ENCODE measurements at places on chromosomes 12 and 14.

- no peak for DNase-seq
Measured at GRCh38 chr12:119378903-119379302, 44.4 kb downstream of the CCDC60 start.

DNA sequence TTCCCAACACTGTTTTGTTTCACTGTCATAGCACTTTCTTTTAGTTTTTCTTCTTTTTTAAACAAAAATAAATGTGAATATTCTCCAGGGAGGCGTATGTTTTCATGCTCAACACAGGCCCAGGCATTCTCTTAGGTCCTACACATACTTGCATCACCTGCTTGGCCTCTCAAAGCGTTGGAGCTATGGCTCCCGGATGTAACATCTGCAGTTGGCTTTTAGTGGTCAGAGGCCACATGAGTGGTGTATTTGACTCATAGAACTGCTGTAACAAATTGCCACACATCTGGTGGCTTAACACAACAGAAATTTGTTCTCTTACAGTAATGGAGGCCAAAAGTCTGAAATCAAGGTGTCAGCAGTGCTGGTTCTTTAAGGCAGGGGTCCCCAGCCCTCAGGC is 44.6 kb upstream of the VRK1 start:
- no peak for DNase-seq

DNA sequence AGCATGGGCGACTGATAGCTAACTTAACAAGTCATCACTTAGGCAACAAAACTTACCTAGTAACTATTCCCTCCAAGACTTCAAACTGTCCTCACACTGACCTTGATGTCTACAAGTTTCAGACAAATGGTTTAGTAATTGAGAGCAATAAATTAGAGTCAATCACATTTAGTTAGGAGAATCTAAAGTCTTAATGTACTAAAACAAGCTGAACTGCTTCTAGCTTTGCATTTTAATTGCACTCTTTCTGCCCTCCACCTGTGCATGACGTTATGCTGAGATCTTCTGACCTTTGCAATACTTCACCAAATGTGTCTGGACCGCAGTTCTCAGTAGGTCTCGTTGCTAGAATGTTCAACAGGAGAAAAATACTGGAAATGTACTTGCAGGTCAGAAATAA is 158.0 kb downstream of the PIK3C2G start:
- DNase-seq: no peak

DNA sequence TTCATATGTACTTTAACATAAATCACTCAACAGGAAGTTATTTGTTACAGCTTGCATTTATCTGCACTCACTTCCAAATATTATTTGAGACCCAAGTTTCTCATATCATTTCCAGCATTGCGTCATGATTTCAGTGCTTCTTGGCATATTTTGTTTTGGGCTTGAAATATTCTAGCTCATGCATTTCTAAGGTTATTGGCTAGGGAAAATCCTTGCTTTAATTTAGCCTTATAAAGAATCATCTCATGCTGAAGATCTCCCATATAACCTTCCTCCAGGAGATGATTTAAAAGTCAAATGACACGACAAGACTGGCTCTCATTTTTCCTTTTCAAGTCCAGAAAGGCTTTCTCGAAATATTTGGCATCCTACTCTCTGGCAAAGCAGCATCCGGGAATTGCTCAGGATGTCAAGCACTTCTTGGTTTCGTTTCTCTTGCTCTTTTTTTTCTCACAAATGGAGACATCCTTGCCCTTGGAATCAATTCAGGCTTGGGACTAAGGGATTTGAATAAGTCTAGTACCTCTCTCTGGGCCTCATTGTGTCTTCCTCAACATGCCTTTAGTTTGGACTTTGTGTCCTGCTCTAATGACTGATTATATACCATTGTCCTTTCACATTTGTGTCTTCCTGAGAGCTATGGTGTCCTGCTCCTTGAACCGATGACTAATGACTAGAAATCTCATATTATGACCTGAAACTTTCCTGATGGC is 295.0 kb downstream of the RMST start:
- no peak for DNase-seq

- DNase-seq: no peak
Measured at GRCh38 chr12:117933545-117933944, 35.2 kb downstream of the KSR2 start.

DNA sequence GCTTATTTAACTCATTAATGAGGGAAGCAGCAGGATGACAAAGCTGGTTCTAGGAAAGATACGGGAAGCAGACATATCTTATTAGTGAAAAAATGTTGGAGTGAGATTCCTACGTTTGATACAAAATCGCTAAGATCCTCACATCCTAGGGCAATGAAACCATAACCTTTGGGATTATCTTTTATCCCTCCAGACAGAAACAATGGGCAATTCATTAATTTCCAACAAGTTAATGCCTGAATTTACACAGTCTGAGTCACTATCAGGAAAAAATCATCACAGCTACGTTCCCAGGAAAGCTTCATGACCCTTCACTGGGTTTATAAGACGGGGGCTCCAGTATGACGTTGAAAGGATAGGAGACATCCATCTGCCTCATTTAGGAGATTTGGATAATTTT is 45.0 kb downstream of the SLC24A4 start:
- DNase-seq: no peak

GRCh38 chr14:101231828-101232227 is 328.3 kb upstream of the RTL1 start:
- DNase-seq: no peak

- DNase-seq: no peak
Measured at GRCh38 chr12:80314741-80315140, 129.3 kb upstream of the PTPRQ start.

GRCh38 chr14:45526715-45527549 is 273.9 kb upstream of the MIS18BP1 start:
- no peak for DNase-seq

GRCh38 chr12:30905463-30906009 is 21.0 kb upstream of the TSPAN11 start:
- no peak for DNase-seq

- no peak for DNase-seq
Measured at GRCh38 chr14:61347826-61348443, 26.6 kb downstream of the PRKCH start.

- no peak for DNase-seq
Measured at GRCh38 chr12:95877622-95878021, 18.9 kb downstream of the SNRPF start.

DNA sequence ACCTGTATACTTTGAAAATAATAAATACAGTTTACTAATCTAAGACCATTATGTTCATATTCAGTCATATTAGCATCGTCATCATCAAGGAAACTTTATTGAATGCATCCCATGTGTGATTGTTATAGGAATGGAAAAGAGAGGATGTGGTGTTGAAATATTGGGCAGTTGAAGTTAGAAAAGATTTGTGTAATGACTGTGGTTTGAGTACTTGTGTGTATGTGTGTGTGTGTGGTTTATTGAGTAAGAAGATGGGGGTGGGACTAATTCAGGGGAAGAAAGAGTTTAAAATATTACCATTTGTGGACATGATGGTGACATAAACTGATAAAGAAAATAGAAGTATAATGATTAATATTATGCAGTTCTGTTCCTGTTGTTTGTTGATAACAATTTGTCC is 238.7 kb upstream of the SEL1L start:
- no peak for DNase-seq

DNA sequence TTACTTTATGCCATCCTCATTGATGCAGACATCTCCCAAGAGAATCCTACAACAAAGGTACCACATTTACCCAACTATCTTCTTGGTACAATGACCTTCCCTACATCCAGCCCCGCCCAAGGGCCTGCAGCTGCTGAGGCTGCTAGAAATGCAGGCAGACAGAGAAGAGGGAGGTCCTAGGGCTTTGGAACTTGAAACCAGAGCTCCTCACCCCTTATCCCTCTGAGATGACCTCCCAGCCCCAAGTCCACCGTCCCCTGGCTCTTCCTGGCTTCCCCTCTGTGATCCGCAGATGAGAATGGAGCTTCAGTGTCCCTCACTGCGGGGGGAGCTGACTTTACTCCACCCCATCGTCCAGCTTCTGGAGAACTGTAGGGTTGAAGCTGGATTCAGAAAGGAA is 1.6 kb upstream of the TNFRSF1A start:
- no peak for DNase-seq
